ENCODE measurements at places on chromosomes 3 and 15.
A peak's percentile ranks its signal among the peaks of the same experiment; 100 is the strongest.

GRCh38 chr15:77985031-77985930 lies 92.2 kb downstream of the TBC1D2B start:
- no peak overlapping the region for H3K27ac ChIP-seq
- no peak for DNase-seq
- no peak overlapping the region for H3K4me3 ChIP-seq

DNA sequence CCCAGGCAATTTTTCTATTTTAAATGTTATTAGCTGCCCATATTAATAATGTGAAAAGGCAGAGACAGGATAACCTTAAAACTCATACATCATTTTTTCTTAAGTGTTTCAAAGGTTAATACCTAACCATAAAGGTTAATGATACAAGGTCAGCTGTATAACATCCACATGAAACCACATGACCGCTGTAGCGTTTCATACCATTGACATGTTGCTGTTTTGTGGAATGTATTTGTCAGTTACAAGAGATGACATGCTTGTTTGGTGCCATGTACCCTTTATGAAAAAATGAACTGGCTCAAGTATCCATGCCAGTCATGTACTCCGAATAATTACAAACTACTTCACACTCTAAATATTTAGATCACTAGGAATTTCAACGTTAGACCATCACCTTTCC lies 207.4 kb downstream of the FMN1 start:
- H3K4me3 ChIP-seq: no peak overlapping the region
- no peak overlapping the region for H3K27ac ChIP-seq
- no peaks in the 10 kb centered on the region for H3K36me3 ChIP-seq
- H3K4me1 ChIP-seq: no peaks in the 10 kb centered on the region
- H3K27me3 ChIP-seq: no peaks in the 10 kb centered on the region

DNA sequence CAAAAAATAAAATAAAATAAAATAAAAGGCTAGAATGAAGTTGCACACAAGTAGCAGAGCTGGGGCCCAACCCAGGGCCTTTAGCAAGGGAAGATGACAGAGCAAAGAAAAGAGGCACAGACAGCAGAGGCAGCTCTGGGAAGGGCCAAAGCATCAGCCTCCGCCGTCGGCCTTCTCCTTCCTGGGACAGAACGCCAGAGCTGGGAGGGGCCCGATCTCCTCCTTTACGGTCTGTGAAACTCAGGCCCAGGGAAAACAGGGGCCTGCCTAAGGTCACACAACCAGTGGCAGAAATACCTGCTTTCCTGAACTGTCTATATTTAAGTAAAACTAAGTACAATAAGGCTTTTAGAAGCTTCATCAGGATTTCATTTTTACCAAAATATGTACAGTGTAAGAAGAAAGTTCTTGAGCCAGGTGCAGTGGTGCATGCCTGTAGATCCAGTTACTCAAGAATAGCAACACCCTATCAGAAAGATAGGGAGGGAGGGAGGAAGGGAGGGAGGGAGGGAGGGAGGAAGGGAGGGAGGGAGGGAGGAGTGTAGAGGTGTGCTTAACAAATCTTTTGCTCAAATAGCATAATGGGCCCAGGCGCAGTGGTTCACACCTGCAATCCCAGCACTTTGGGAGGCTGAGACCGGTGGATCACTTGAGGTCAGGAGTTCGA lies 43.0 kb upstream of the MUC4 start:
- no peak for DNase-seq
- H3K36me3 ChIP-seq: no peaks in the 10 kb centered on the region
- H3K4me1 ChIP-seq: peaks cover 13% of the 10 kb centered on the region
- H3K27ac ChIP-seq: no peak overlapping the region

GRCh38 chr15:99437315-99438223 lies 128.2 kb upstream of the MEF2A start:
- H3K27ac ChIP-seq: no peak overlapping the region
- no peaks in the 10 kb centered on the region for H3K36me3 ChIP-seq
- H3K27me3 ChIP-seq: peaks cover 11% of the 10 kb centered on the region
- H3K4me1 ChIP-seq: peaks cover 24% of the 10 kb centered on the region
- DNase-seq: peak; percentile 12

DNA sequence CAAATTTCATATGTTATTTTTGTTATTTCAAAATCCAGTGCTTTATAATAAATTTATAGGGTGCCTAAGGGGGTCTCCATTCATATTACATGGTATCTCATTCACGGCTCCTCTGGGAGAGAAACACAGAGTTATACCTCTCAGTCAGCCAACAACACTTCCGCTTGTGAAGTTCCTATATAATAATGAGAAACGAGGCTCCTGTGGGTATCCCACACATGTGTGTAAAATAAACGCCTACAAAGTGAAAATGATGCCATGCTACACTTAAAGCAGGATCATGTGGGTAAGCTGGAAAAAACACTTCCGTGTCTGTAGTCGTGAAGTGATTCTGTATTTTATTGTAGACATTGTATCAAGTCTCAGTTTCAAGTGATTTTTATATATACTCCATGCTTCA lies 218.8 kb upstream of the ICE2 start:
- H3K36me3 ChIP-seq: no peaks in the 10 kb centered on the region
- H3K27ac ChIP-seq: no peak overlapping the region
- H3K27me3 ChIP-seq: no peaks in the 10 kb centered on the region

DNA sequence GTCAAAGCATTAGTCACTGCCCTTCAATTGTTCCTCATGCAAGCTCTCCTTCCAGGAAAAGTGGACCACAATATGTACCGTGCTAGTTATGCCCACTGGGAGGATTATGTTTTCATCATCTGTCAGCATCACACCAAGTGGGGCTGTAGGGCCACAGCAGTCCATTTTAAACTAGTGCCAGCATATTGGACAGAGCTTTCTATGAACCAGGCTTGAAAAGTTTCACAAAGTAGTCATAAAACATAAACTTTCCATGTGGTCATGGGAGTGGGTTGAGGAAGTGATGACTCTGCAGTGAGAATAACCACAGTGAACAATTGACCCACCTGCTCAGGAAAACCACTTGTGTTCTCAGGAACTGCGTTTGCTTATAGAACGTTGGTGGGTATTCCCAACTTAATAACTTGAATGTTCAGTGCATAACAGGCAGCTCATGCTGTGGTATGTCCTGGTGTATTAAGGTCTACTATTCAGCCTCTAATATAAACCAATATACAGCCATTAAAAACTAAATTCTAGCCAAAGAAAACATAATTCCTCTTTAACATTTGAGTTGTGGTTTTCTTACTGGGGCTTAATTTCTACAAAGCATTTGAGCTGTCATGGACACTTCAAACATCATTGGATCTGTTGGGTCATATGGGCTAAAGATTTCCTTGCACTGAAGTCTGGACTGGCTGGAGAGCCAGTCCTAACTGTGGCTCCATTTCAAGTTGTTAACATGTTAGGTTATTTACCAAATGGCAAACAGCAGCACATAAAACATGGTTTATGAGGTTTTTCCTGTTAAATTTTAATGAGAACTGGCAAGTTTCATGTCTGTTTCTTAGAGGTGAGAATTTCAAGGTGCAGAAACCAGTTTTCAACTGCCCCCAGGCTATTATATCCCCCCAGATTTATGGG lies 274.1 kb downstream of the OTOL1 start:
- H3K4me1 ChIP-seq: no peaks in the 10 kb centered on the region
- no peak overlapping the region for H3K4me3 ChIP-seq
- H3K36me3 ChIP-seq: no peaks in the 10 kb centered on the region
- no peak for DNase-seq
- no peaks in the 10 kb centered on the region for H3K27me3 ChIP-seq
- H3K27ac ChIP-seq: no peak overlapping the region

- no peaks in the 10 kb centered on the region for H3K27me3 ChIP-seq
- H3K4me3 ChIP-seq: no peak overlapping the region
- H3K27ac ChIP-seq: no peak overlapping the region
- H3K36me3 ChIP-seq: no peaks in the 10 kb centered on the region
- H3K4me1 ChIP-seq: no peaks in the 10 kb centered on the region
- no peak for DNase-seq
Observed at GRCh38 chr3:169818316-169818715, 5.6 kb upstream of the LRRC34 start.

- H3K4me1 ChIP-seq: no peaks in the 10 kb centered on the region
- H3K36me3 ChIP-seq: no peaks in the 10 kb centered on the region
- no peak for DNase-seq
- no peak overlapping the region for H3K27ac ChIP-seq
- H3K4me3 ChIP-seq: no peak overlapping the region
Observed at GRCh38 chr3:55242921-55243320, 244.2 kb downstream of the WNT5A start.

- H3K27ac ChIP-seq: no peak overlapping the region
- H3K27me3 ChIP-seq: no peaks in the 10 kb centered on the region
- no peak for DNase-seq
- peaks cover 40% of the 10 kb centered on the region for H3K4me1 ChIP-seq
- no peaks in the 10 kb centered on the region for H3K36me3 ChIP-seq
- no peak overlapping the region for H3K4me3 ChIP-seq
Observed at GRCh38 chr15:63238796-63239195, 38.6 kb upstream of the APH1B start.

DNA sequence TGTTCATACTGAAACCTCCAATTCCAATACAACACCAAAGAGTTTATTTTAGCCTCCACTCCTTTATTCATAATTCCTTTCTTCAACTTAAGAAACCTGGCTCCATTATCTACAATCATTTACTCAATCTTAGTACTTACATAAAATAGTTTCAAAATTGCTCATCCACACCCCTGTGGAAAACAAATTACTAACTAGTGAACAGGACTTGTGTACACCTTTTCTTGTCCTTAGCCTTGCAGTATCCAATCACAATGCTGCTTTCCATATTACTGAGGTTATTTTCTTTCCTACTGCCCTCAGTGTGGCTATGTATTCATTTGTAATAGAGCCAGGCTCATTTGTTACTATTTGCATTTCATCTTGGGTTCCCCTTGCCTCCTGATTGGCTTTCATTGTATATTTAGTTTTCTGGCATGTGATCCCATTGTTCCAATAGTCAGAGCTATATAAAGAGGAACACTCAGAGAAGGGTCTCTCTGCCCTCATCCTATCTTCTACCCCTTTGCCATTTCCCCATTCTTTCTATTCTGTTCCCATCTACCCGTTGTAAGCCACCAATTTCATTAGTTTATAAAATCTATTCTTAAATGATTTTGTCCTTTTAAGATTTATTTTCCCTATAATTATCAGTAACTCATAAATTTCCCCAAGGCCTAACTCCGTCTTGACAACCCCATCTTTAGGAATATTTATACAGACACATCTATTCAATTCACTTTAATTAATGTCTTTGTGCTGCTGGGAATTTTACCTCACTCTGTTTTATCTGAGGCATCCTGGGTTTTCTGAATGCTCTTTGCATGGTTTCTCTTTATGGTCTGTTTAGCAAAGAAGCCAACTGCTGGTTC lies 67.9 kb upstream of the RBP1 start:
- no peaks in the 10 kb centered on the region for H3K4me1 ChIP-seq
- H3K27ac ChIP-seq: no peak overlapping the region
- H3K4me3 ChIP-seq: no peak overlapping the region
- H3K27me3 ChIP-seq: no peaks in the 10 kb centered on the region
- no peak for DNase-seq

- H3K36me3 ChIP-seq: no peaks in the 10 kb centered on the region
- H3K4me1 ChIP-seq: no peaks in the 10 kb centered on the region
- no peak overlapping the region for H3K4me3 ChIP-seq
- H3K27ac ChIP-seq: no peak overlapping the region
- H3K27me3 ChIP-seq: no peaks in the 10 kb centered on the region
Observed at GRCh38 chr15:99239545-99240198, 9.7 kb downstream of the TTC23 start.

DNA sequence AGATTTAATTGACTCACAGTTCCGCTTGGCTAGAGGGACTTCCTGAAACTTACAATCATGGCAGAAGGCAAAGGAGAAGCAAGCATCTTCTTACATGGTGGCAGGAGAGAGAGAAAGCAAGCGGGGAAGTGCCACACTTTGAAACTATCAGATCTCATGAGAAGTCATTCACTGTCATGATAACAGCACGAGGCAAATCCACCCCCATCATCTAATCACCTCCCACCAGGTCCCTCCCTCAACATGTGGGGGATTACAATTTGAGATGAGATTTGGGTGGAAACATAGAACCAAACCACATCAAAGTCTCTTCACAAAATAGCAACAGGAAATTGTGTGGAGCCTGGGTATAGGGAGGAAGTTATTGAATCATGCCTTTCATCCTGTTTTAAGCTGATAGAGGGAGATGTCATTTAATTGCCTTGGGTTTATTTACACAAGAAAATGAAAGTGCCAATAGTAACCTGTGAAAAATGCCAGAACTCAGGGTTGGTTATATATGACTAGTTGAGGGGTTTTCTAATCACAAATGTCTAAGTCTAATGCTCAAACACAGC lies 624.8 kb upstream of the LMCD1 start:
- H3K4me3 ChIP-seq: no peak overlapping the region
- DNase-seq: no peak
- H3K36me3 ChIP-seq: no peaks in the 10 kb centered on the region
- H3K27ac ChIP-seq: peak overlapping the region; percentile 20
- H3K27me3 ChIP-seq: no peaks in the 10 kb centered on the region

DNA sequence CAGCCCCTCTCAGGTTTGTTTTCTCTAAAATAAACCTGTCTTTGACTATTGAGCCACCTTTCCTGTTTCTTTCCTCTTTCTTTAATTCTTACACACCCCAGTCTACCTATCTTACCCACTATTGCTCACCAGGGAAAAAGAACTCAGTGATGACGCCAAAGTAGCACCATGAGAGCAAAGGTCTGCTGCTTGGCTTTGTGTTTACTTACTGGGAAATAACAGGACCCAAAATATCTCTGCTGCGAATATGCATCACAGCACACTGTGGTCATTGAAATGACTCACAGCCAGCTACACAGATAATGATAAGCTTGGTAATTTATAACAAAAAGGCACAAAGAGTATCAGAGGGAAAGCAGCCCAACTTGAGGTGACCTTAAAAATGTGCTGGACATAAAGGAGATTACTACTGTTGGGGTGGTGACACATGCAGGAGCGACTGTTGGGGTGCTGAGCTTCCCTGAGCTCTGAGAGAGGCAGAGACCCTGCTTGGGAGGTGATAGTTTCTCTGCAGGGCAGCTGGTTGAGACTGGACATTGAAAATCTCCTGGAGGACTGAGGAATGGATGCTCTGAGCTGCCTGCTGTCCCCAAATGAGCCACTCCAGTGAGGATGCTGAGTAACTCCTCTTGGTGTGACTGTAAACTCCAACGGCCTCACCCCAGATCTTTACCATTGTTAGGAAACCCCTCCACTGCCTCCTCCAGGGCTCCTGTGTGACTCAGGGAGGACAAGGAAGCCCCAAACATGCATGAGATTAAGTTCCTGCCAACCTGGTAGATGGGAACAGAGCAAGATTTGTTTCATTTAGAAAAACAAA lies 14.5 kb downstream of the EFCAB12 start:
- peak overlapping the region; percentile 81 for H3K27ac ChIP-seq
- H3K27me3 ChIP-seq: no peaks in the 10 kb centered on the region
- H3K4me3 ChIP-seq: no peak overlapping the region
- H3K4me1 ChIP-seq: peaks cover 8% of the 10 kb centered on the region
- DNase-seq: peak; percentile 59

DNA sequence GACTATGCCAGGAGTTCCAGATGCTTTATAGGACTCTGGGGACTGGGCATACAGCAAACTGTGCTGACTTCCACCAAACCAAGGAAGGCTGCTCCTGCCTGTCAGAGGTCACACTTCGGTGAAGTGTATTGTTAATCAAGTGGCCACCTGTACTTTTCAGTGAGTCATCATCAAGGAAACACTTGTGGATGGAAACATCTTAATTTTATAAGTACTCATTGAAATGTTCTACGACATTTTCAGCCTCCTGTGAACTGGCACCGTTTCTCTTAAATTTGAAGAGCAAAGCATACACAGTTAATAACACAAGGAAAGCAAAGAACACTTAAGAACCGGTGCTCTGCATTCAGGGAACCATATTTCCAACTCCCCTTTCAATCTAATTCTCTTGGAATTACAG lies 801.7 kb upstream of the DPPA4 start:
- no peaks in the 10 kb centered on the region for H3K27me3 ChIP-seq
- no peak overlapping the region for H3K27ac ChIP-seq
- H3K4me1 ChIP-seq: no peaks in the 10 kb centered on the region
- H3K36me3 ChIP-seq: no peaks in the 10 kb centered on the region
- H3K4me3 ChIP-seq: no peak overlapping the region

Measured in adrenal gland (tissue), 19 donors.